Right lobe of liver (tissue), 6 donors: ENCODE measurements at places on chromosomes 3 and 15. TPM values are rescaled to one million over a fixed set of nuclear protein-coding genes. Genes with fewer than 3 reads are reported as not detected.

DNA sequence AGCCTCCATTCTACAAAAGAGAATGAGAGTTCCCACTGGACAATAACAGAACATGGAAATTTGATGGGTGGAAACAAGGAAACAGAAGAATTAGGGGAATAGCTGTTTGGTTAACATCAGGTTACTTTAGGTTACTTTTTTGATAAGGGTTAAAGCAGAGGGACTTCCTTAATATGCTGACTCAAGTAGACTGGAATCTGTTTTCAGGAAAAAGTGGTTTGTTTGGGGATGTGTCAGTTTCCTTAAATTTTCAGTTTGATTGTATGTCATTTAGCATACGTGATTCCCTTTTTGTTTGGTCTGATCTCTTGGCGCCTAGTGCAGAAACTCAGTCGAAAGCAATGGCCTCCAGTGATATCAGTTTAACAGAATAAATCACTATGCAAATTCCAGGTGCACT is 411.8 kb upstream of the GRM7 start:
- DNase-seq: no peak

GRCh38 chr3:16801698-16802097 is 83.1 kb upstream of the PLCL2 start:
- no peak for DNase-seq

GRCh38 chr15:26887926-26888666 is 21.2 kb downstream of the GABRA5 start:
- no peak for DNase-seq

CLDN16 gene
- 0.97 TPM for total RNA-seq

DNA sequence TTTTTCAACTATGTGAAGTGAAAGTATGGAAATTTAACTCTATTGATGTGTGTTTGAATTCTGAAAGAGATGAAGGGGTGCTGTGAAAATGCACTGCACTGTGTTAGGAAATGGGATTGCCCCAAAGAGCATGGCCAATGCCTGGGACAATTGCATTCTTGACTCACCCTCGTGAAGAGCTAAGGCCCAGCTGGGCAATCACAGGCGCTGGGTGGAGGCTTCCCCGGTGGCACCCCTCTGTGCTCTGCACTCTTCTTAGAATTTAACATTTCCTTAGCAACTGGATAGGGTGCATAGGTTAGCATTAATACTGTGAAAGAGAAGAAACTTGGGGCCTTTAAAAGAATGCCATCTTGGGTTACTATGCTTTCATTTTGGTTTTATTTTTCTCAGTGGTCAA is 179.9 kb upstream of the GOLIM4 start:
- DNase-seq: no peak

DNA sequence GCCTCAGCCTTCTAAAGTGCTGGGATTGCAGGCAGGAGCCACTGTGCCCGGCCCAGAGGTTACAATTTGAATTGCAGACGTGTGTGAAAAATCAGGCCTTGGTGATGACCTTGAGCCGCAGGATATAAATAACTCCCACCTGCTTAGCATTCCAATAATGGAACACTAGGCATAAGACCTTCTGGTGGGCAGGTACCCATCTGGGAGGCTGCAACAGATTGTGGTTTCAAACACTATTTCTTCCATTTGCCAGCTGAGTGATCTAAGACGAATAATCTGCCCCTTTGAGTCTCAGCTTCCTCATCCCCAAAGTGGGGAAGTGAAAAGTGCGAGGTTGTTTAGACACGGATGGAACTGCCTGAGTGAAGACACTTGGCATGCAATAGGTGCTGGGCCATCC is 47.7 kb upstream of the HERC1 start:
- no peak for DNase-seq

GRCh38 chr3:142152384-142152783 is 3.0 kb upstream of the TFDP2 start:
- DNase-seq: no peak

GOLGA8N gene
- total RNA-seq: 32.1 TPM
